ENCODE measurements at places on chromosomes 12 and 14.

GRCh38 chr12:46401662-46402061 is 29.1 kb upstream of the SLC38A2 start:
- H3K4me3 ChIP-seq = no peak overlapping the region
- H3K4me1 ChIP-seq = no peaks in the 10 kb centered on the region
- no peaks in the 10 kb centered on the region for H3K36me3 ChIP-seq
- no peak for DNase-seq
- H3K27ac ChIP-seq = peak overlapping the region; percentile 47

- no peak overlapping the region for H3K4me3 ChIP-seq
- DNase-seq = no peak
- H3K27ac ChIP-seq = no peak overlapping the region
- H3K4me1 ChIP-seq = peaks cover 6% of the 10 kb centered on the region
Observed at GRCh38 chr12:128449146-128449894, 182.3 kb downstream of the TMEM132C start.

GRCh38 chr12:93317227-93317626 is 60.5 kb upstream of the NUDT4 start:
- H3K27me3 ChIP-seq = no peaks in the 10 kb centered on the region
- peak; percentile 16 for DNase-seq
- no peak overlapping the region for H3K27ac ChIP-seq
- H3K4me1 ChIP-seq = peaks cover 3% of the 10 kb centered on the region

GRCh38 chr14:56487090-56487667 is 92.4 kb upstream of the TMEM260 start:
- no peaks in the 10 kb centered on the region for H3K27me3 ChIP-seq
- H3K27ac ChIP-seq = no peak overlapping the region
- H3K4me1 ChIP-seq = no peaks in the 10 kb centered on the region
- DNase-seq = peak; percentile 86
- H3K4me3 ChIP-seq = no peak overlapping the region

DNA sequence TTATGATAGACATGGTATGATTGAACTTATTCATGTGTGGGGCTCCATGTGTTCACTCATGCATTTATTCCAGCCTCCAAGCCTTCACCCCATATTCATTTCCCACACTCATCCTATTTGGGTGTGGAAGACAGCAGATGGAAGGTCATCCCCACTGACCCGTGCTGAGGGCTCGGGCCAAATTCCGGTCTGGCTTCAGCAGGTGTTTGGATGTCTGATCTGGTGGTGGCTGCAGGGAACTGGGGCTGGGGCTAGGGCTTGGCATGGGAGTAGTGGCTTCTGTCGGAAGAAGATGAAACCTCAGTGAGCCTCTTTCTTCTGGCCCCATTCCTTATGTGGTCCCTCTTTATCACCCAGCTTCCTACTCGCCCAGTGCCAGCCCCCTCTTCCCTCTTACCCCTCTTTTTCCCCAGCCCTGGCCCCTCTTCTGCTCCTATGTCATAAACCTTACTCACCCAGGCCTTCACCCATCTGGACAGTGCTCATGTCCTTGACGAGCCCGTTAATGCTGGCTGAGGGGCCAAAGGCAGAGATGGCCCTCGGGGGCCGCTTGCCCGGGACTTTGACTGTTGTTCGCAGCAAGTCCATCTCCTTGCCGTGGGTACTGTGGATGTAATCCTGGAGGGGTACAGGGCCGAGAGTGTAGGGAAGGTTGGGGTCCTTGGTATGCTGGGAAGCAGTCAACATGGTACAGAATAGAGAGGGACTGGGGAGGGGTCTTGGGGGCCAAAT is 8.0 kb downstream of the AGAP2 start:
- no peak for DNase-seq
- no peak overlapping the region for H3K4me3 ChIP-seq
- H3K36me3 ChIP-seq = peaks cover 72% of the 10 kb centered on the region
- no peak overlapping the region for H3K27ac ChIP-seq

DNA sequence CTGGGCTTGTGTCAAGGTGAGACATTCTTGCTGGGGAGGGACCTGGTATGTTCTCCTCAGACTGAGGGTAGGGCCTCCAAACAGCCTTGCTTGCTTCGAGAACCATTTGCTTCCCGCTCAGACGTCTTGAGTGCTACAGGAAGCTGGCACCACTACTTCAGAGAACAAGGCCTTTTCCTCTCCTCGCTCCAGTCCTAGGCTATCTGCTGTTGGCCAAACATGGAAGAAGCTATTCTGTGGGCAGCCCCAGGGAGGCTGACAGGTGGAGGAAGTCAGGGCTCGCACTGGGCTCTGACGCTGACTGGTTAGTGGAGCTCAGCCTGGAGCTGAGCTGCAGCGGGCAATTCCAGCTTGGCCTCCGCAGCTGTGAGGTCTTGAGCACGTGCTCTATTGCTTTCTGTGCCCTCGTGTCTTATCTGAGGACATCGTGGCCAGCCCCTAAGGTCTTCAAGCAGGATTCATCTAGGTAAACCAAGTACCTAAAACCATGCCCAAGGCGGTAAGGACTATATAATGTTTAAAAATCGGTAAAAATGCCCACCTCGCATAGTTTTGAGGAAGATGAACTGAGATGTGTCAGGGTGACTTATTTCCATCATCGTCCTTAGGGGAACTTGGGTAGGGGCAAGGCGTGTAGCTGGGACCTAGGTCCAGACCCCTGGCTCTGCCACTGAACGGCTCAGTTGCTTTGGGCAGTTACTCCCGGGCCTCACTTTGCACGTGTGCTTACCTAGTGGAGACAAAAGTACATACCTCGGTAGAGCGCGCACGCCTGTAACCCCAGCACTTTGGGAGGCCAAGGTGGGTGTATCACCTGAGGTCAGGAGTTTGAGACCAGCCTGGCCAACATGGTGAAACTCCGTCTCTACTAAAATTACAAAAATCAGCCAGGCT is 4.3 kb downstream of the GAPDH start:
- no peak overlapping the region for H3K27ac ChIP-seq
- peaks cover 51% of the 10 kb centered on the region for H3K4me1 ChIP-seq
- H3K4me3 ChIP-seq = no peak overlapping the region
- H3K36me3 ChIP-seq = peaks cover 81% of the 10 kb centered on the region
- DNase-seq = no peak
- no peaks in the 10 kb centered on the region for H3K27me3 ChIP-seq

- H3K27ac ChIP-seq = no peak overlapping the region
- no peaks in the 10 kb centered on the region for H3K27me3 ChIP-seq
- no peaks in the 10 kb centered on the region for H3K36me3 ChIP-seq
- no peaks in the 10 kb centered on the region for H3K4me1 ChIP-seq
Observed at GRCh38 chr14:106094654-106095189, 568.3 kb downstream of the TMEM121 start.

- H3K27ac ChIP-seq = no peak overlapping the region
- H3K4me1 ChIP-seq = no peaks in the 10 kb centered on the region
- no peaks in the 10 kb centered on the region for H3K27me3 ChIP-seq
- peaks cover 30% of the 10 kb centered on the region for H3K36me3 ChIP-seq
Observed at GRCh38 chr14:69241577-69241976, 18.4 kb upstream of the GALNT16 start.

- no peaks in the 10 kb centered on the region for H3K27me3 ChIP-seq
- peaks cover 27% of the 10 kb centered on the region for H3K4me1 ChIP-seq
- no peak overlapping the region for H3K27ac ChIP-seq
- H3K36me3 ChIP-seq = peaks cover 33% of the 10 kb centered on the region
- no peak overlapping the region for H3K4me3 ChIP-seq
Observed at GRCh38 chr12:111777345-111778045, 10.8 kb downstream of the ALDH2 start.

GRCh38 chr12:128940974-128941373 is 87.7 kb downstream of the GLT1D1 start:
- no peaks in the 10 kb centered on the region for H3K27me3 ChIP-seq
- H3K36me3 ChIP-seq = no peaks in the 10 kb centered on the region
- no peak for DNase-seq
- no peaks in the 10 kb centered on the region for H3K4me1 ChIP-seq

DNA sequence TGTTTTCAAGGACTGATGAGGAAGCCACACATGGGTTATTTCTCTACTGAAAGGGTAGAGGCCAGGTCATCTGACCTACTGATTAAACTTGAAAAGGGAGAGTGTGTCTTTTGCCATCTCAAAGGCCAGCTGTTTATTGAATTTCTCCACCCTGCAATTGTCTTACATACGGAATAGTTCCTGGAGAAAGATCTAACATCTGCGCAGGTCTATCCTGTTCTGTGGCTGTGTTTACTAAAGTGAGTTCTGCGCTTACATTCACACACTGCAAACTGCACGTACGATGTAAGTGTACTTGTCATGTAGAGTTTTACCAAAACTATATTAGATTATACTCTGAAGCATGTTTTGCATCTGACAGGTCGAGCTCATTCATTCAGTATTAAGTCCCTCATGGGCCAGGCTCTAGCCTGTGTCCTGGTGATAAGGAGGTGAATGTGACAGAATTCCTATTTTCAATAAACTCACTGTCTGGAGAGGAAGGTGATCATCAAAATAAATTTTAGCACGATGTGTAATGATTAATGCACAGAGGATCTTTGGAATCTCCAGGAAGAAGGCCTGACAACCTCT is 96.6 kb downstream of the PRKCH start:
- no peak overlapping the region for H3K4me3 ChIP-seq
- no peak for DNase-seq
- no peaks in the 10 kb centered on the region for H3K36me3 ChIP-seq
- H3K4me1 ChIP-seq = peaks cover 7% of the 10 kb centered on the region

GRCh38 chr12:6376079-6376869 is 911 bp upstream of the SCNN1A start:
- no peak overlapping the region for H3K4me3 ChIP-seq
- DNase-seq = no peak
- H3K27ac ChIP-seq = peak overlapping the region; percentile 2
- H3K27me3 ChIP-seq = peaks cover 28% of the 10 kb centered on the region
- H3K36me3 ChIP-seq = no peaks in the 10 kb centered on the region

DNA sequence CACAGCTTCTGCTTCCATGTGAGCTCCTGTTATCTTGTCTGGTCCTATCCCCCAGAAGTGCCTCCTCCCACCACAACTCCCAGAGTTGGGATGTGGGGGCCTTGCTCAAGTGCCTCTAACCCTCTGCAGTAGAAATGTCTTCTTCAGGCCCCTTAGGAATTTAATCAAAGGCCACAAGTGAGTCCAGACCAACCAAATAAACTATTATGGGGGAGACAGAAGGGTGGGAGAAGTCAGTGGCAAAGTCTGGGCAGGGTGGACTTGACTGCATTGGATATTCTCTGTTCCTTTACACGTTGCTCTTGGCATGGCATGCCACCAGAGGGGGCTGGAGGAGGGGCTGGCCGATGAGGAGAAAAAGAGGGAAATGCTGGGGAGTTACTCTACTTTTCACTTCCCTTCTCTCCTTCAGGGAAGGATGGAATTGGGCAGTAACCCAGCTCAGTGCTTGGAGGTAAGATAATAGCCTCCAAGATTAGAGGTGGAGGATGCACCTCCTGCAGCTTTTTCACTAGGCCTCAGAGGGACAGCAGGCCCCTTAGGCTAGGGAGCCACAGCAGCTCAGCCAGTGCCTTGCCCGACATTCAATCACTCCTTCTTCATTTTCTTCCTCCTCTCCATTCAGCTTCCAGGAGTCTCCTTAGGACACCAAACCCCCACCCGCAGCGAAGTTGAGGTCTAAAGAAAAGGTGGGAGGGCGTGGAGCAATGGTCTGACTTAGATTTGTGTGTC is 1.2 kb upstream of the AP1G2 start:
- peaks cover 77% of the 10 kb centered on the region for H3K4me1 ChIP-seq
- no peak overlapping the region for H3K4me3 ChIP-seq
- no peak for DNase-seq
- H3K27me3 ChIP-seq = no peaks in the 10 kb centered on the region
- H3K36me3 ChIP-seq = peaks cover 37% of the 10 kb centered on the region

DNA sequence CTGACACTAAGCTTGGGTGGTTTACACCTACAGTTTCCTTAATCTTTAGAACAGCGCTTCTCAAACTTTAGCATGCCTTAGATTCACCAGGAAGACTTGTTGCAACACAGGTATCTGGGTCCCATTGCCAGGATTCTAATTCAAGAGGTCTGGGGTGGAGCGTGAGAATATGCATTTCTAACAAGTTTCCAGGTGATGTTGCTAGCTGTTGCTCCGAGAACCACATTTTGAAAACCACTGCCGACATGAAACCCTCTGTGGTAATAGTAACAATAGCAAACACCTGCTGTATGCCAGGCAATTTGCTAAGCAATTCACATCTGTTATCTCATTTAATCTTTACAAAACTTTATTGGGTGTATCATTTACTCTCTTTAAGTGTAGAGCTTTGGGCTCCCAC is 58.6 kb downstream of the TRHDE start:
- DNase-seq = no peak
- H3K27ac ChIP-seq = no peak overlapping the region
- H3K4me3 ChIP-seq = no peak overlapping the region
- no peaks in the 10 kb centered on the region for H3K4me1 ChIP-seq

- no peaks in the 10 kb centered on the region for H3K27me3 ChIP-seq
- no peak overlapping the region for H3K4me3 ChIP-seq
- no peak for DNase-seq
Observed at GRCh38 chr12:100484183-100484886, 10.7 kb downstream of the NR1H4 start.

- no peaks in the 10 kb centered on the region for H3K4me1 ChIP-seq
- H3K36me3 ChIP-seq = no peaks in the 10 kb centered on the region
- no peak overlapping the region for H3K4me3 ChIP-seq
- no peak overlapping the region for H3K27ac ChIP-seq
- no peak for DNase-seq
- peaks cover 3% of the 10 kb centered on the region for H3K27me3 ChIP-seq
Observed at GRCh38 chr14:56891226-56891625, 80.9 kb upstream of the OTX2 start.

DNA sequence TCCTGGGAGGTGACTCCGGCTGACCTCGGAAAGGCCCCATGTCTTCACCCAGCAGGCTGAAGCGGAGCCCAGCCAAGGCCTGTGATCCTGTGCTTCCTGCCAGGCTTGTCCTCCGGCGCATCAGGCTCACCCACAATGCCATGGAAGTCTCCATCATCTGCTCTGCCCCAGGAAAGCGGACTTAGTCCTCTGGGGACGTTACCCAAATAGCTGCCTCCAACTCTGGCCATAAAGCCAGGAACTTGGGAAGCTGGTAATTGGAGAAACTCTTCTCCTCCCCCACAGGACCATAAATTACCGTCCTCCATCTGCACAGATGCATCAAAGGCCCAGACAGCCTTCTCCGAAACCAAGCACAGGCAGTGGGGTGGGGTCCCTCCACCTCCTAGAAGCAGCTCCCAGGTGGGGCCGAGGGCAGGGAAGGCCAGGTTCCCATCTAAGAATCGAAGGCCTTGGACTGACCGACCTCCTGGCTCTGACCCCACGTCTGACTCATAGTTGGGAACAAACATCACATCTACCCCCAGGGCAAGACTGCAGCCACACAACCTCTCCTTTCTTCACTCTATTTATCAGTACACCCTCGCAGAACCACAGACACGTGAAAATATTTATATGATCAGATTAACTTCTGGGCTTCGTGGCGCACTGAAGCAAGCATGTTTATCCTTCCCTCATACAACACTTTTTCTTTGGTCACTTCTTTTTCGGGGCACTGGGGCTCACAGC is 56.4 kb downstream of the PITPNM2 start:
- H3K4me3 ChIP-seq = no peak overlapping the region
- no peaks in the 10 kb centered on the region for H3K27me3 ChIP-seq
- peaks cover 43% of the 10 kb centered on the region for H3K4me1 ChIP-seq
- no peaks in the 10 kb centered on the region for H3K36me3 ChIP-seq
- no peak for DNase-seq
